Central memory CD8-positive, alpha-beta T cell (primary cell): ENCODE measurements at places on chromosomes 16 and 17.

GRCh38 chr16:67245186-67245585 is 2.1 kb downstream of the FHOD1 start:
- DNase-seq = no peak

DNA sequence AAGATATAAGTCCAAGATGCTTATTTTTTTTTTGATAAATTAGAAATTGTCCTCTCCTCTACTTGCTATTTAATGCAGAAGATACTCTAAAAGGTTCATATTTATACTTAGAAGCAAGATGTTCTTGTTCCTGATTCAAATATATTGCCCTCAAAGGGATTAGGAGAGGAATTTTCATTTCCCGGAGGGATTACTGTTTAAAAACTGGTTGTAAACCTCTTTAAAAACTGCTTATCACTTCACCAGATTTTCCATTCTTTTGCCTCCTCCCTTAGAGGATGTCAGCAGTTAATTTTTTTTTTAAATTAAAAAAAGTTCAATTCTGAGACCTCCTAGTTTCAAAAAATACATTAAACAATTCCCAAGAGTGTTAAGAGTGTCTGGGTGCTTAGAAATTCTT is 2.8 kb downstream of the TENT4B start:
- no peak for DNase-seq

GRCh38 chr16:11977376-11978041 is 975 bp downstream of the SNX29 start:
- no peak for DNase-seq

- no peak for DNase-seq
Measured at GRCh38 chr16:77290451-77291115, 91.4 kb downstream of the SYCE1L start.

- DNase-seq = no peak
Measured at GRCh38 chr17:66663041-66663606, 171.8 kb upstream of the CACNG5 start.

- no peak for DNase-seq
Measured at GRCh38 chr16:60739737-60740683, 1296.2 kb downstream of the CDH8 start.

DNA sequence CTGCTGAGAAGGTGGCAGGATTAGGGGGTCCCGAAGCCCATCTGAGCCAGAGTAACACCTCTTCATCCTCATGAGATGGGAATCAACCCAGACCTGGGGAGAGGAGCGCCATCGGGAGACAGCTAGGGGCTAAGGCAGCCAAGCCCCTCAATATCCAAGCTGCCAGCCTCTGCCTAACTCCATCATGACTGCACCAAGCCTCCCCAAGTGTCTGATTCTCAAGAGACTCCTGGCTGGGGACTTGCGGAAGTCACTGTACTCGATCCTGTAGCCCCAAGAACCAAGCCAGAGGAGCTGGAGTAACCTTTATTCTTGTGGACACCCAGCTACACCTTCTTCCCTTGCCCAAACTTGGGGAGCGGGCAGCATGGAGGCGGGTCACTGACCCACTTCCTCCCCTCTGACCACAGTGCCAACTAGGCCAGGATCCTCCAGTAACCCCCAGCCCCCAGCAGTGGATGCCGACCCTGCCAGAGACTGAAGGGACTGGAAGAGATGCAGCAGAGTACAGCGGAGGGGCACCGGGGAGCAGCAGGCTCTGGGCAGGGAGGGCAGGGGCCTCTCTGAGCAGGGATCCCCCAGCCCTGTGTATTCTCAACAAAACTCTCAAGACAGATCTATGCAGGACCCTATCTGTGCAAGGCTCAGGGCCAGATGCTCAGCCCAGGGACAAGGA is 13.3 kb downstream of the HDAC5 start:
- DNase-seq = no peak

DNA sequence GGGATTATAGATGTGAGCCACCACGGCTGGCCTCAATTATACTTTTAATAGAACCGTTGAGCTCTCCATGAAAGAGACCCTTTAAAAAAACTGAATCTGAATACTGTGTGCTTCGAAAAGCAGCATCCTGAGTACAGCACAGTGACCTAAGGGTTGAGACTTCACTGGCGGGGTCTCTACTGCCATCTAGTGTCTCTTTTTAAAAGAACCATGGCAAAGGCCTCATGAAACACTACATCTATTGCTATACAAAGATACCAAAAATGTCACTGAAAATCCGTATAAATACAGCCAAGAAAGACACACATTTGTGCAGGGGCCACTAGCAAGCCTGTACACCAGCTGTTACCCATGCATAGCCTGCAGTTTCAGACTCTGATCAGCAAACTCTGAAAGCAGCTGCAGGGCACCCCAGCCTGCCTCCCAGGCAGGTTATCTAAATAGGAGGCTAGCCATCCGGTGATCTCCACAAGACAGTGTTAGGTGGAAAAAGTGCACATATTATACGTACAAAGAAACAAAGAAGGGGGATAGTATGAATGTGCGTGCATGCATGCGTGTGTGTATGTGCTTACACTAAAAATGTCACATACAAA is 35.3 kb downstream of the NPLOC4 start:
- peak; percentile 42 for DNase-seq
